ENCODE measurements at places on chromosomes 6 and 20.

- DNase-seq: no peak
These were observed 16.7 kb upstream of the GSTA3 start for GRCh38 chr6:52925919-52926792.

- no peak for DNase-seq
These were observed 273.5 kb downstream of the PKHD1 start for GRCh38 chr6:51813904-51814303.

GRCh38 chr6:128238225-128238624, 282.2 kb downstream of the PTPRK start:
- no peak for DNase-seq

GRCh38 chr20:24118441-24119175, 130.0 kb upstream of the GGTLC1 start:
- DNase-seq: no peak

GRCh38 chr6:159267165-159267564, 98.0 kb downstream of the FNDC1 start:
- peak; percentile 11 for DNase-seq

DNA sequence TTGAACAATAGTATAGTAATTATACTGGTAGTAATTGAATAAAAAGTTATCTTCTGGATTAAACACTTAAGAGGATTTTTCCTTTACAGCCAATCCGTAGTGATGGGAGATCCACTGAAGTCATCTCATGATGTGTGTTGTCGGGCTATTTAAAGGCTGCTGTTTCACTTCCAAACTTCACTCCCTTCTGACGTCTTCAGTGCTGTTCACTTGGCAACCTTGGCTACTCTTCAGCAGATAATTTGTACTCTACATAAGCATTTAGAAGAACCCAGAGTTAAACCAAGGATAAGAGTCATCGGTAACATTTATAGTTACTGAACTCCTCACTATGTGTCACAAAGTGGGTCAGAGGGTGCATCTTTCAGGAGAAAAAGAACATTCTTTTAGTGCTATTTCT, 179.1 kb upstream of the EYA4 start:
- DNase-seq: no peak

- DNase-seq: no peak
These were observed 109.7 kb upstream of the GMDS start for GRCh38 chr6:2355150-2355549.

DNA sequence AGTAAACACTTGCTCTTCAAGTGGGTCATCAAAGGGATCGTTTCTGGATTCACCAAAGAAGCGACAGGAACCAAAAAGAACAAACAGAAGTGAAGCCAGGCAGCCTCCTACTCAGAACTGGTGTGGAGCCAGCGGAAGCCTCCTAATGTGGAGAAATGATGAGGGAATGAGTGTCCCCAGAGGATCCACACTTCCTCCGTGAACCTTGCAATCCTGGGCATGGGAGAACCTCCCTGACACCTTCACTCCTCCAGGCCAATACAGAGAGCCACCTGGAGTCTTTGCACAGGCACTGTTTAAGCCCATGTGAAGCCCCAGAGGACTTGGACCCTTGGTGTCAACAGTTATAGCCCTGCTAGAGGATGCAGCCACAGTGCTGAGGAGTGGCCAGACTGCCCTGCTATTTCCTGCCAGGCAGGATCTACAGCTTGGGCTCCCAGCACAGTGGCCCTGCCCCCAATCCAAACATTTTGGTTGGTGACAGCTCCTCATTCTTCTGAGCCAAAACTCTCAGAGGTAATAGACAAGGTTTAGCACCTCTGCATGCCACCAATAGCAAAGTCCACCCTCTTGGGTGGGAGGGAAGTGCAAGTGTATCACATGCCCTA, 23.2 kb upstream of the SERINC1 start:
- DNase-seq: no peak

All from stimulated activated CD4-positive, alpha-beta T cell treated with anti-CD3 and anti-CD28 coated beads, Interleukin-12 subunit alpha, Interleukin-12 subunit beta, amount 100 ng/mL, for 24 hours (primary cell).